ENCODE measurements at places on chromosomes 2 and 18.
A peak's percentile ranks its signal among the peaks of the same experiment; 100 is the strongest.

DNA sequence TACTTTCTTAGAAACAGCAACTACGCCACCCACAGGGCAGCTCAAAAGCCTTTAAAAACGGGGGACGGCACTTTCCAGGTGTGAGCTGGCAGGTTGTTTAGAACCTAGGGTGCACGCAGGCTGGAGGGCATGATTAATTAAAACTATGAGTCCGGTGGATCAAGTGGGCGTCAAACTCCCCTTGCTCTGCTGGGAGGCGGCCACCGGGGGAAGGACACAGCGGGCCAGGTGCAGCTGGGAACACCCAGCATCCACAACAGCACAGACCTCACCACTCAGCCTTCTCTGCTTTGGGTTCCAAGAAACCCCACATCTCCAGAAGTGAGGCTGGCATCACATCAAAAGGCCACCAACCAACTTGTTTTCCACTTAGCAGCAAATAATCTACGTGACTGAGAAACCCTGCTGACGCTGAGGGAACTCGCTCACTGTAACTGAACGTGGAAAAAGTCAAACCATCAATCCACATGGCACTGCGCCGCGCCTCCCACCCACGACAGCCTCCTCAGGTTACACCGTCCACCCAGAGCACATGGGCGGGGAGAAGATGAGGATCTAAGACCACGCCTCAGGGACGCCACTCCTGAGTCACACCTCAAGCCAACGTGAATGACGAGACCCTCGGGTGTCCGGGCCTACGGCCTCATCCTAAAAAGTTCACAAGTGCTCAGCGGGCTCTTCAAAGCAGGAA is 118.2 kb downstream of the ZNF516 start:
- DNase-seq, result no peak

GRCh38 chr2:96763511-96764252 is 3.0 kb downstream of the CNNM4 start:
- no peak for DNase-seq

GRCh38 chr18:59062643-59063006 is 77.1 kb upstream of the SEC11C start:
- DNase-seq, result no peak

DNA sequence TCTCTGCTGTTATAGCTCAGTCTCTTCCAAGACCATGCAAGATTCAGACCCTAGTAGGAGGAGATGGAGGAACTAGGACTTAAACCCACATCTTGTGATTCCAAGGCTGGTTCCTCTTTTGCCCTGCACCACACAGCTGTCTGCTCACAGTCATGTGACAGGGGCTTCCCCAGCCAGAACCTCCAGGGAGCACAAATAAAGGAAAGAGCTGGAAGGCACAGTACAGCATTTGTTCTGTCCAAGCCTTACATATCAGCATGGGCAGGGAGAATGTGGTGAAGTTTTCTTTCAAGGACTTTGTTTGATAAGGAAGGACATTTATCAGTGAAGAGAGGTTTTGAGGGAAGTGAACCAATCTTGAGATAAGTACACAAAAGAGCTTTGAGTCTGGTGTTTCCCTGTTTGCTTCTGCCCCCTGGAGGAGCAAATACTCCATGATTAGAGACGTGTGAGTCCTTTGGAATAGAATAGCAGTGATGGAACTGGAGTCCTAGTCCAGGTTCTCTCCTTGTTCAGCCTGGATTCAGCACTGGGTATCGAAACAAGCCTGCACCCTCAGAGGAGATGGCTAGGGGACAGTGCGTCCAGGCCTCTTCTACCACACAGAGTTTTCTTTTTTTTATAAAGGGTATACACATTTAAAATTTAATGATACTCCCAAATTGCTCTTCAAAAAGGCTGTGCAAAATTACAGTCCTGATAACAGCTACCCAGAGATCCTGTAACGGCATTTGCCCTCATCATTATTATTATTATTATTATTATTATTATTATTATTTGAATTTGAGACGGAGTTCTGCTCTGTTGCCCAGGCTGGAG is 24.6 kb upstream of the CASP10 start:
- DNase-seq, result peak; percentile 14

GRCh38 chr2:155456222-155456621 is 757.7 kb downstream of the KCNJ3 start:
- no peak for DNase-seq

DNA sequence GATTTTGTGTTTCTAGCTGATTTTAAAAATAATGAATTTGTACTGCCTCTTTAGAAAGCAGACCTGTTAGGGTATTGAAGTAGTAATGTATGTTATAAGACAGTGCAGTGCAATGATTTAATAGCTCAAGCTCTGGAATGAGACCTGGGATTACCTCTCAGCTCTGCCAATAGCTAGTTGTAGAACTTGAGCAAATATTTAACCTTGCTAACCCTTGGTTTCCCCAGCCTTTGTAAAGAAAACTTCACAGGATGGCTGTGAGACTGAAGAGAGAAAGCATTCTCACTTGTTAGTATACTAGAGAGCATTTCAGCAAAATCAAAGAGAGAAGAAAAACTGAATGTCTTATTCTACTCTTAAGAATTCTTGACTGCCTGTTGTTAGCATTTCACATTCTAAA is 293.9 kb downstream of the KIAA1328 start:
- no peak for DNase-seq

- DNase-seq, result no peak
Observed at GRCh38 chr2:136310005-136310495, 192.1 kb upstream of the CXCR4 start.

- no peak for DNase-seq
Observed at GRCh38 chr2:57943315-57943714, 103.3 kb upstream of the VRK2 start.

DNA sequence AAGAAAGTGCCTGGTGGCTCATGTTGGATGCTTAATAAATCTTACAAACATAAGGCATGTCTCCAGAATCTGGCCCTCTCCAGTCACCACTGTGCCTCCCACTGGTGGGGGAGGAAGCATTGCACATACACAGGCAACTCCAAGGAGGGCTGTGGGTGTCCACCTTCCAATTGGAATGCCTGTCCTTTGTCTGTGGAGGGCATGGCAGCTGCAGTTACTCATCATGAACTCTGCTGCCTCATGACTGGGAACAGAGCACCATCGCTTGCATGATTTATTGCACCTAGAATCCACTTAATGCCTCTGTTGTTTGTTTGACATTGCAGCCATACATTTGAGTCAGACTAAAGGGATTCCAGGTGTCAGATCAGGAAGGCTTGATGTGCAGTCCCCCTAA is 278.9 kb downstream of the PRKCE start:
- DNase-seq, result no peak

DNA sequence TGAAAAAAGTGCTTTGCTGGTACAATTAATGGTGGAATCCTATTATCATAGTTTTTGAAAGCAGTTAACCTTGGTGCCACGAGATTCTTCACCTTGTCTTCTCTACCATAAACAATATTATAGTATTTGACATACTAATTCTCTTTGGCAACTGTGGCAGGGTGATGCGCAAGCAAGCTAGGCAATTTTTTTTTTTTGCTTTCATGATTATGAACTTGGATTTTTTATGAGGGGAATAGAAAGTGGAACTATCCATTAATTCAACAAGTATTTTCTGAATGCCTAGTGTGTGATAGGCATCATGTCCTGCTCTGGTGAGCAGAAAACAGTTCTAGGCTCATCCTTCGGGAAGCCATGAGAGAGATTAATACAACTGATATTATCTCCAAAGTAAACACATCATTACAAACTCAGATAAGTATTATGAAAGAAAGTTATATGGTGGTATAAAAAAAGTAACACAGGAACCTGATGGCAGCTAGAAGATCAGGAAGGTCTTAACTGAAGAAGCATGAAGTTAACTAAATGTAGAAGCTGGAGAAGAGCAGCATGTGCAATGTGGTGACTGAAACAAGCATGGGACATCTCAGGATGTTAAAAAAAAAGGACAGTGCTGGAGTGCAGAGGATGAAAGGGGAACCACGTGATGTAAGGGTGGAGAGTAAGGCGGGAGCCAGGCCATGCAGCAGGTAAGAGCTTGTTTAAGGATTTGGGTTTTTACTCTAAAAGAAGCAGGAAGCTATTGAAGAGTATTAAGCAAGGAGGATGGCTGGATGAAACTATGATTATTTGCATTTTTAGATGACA is 113.7 kb downstream of the ZEB2 start:
- DNase-seq, result no peak

- no peak for DNase-seq
Observed at GRCh38 chr2:168686452-168687191, 115.8 kb upstream of the NOSTRIN start.

GRCh38 chr2:135037831-135038230 is 9.4 kb downstream of the MAP3K19 start:
- DNase-seq, result no peak
